ENCODE measurements at places on chromosomes 5 and 9.

DNA sequence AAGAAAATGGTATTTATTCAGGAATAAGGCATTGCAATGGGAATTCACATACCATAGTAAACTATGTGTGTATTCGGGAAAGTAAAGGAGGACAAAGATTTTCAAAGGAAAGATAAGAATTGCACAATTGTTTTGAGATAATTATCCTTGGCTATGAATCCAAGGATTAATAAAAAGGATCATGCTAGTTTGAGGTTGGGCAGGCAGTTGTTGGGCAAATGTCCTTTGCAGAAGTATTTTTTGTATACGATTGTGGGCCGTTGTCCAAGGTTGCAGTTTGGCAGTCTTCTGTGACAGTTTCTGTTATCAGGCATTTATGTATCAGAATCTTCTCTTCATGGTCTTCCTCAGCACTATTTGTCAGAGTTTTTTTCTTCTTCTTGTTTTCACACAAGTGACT lies 10.6 kb upstream of the UBAP2 start:
- H3K4me1 ChIP-seq = no peaks in the 10 kb centered on the region
- H3K27ac ChIP-seq = no peak overlapping the region
- H3K4me3 ChIP-seq = no peak overlapping the region
- H3K36me3 ChIP-seq = no peaks in the 10 kb centered on the region
- H3K27me3 ChIP-seq = no peaks in the 10 kb centered on the region
- DNase-seq = no peak

DNA sequence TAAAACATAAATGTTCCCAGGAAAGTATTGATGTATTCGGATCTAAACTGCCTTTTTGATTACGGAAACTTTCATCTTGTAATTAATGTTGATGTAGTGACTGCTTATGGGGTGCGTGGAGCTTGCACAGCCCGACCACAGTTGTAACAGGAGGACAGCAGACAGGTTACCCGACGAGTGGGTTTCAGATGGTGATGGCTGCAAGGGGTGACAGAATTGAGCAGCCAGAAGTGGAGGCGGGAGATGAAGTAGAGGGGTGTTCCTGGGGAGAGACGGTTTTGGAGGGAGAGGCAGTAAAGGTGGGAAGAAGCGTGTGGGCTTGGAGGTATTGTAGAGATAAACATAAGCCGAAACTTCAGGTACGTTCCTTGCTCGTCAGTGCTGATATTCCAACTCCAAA lies 5.8 kb downstream of the CEP72 start:
- DNase-seq = no peak
- H3K27me3 ChIP-seq = no peaks in the 10 kb centered on the region
- no peak overlapping the region for H3K4me3 ChIP-seq
- peaks cover 7% of the 10 kb centered on the region for H3K36me3 ChIP-seq

DNA sequence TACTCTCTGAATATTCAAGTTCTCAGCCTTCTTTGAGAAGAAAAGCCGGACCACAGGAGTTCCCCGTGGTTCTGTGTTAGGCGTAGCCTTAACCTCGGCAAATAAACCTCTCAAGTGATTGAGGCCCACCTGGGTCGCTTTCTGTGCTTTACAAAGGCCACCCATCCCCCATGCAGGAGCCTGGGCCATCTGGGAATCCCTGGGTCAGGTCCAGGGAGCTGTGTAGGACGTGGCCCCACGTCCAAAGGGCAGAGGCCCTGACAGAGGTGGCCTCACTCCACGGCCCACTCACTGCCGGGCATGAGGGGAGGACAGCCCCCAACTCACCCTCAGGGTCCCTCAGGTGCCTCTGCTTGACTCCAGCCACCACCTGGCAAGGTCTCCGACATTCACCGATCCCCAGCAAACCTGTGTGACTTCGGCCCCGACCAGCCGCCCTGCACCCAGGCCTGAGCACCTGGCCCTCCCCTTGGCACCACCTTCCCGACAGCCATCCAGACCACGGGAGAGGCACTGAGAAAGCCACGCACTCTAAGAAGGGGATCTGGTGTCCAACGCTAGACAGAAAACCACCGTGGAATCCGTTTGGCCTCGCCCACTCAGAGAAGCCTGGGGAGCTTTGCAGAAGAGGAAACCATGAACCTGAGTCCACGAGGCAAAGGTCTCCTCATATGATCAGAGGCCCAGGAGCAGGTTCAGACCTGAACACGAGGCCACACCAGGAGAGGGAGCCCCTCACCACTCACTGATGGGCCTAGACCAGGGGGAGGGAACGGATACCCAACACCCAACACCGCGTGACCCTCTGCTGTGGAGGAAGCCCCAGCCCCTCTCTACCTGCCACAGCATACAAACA lies 4.5 kb downstream of the SLC12A7 start:
- peak overlapping the region; percentile 75 for H3K4me3 ChIP-seq
- no peak for DNase-seq
- H3K27ac ChIP-seq = peak overlapping the region; percentile 96
- H3K27me3 ChIP-seq = no peaks in the 10 kb centered on the region
- peaks cover 4% of the 10 kb centered on the region for H3K36me3 ChIP-seq
- H3K4me1 ChIP-seq = peaks cover 53% of the 10 kb centered on the region

- peaks cover 29% of the 10 kb centered on the region for H3K4me1 ChIP-seq
- H3K36me3 ChIP-seq = peaks cover 6% of the 10 kb centered on the region
- peak overlapping the region; percentile 97 for H3K4me3 ChIP-seq
- no peak for DNase-seq
These were observed 551 bp upstream of the CAAP1 start for GRCh38 chr9:26893030-26893676.

DNA sequence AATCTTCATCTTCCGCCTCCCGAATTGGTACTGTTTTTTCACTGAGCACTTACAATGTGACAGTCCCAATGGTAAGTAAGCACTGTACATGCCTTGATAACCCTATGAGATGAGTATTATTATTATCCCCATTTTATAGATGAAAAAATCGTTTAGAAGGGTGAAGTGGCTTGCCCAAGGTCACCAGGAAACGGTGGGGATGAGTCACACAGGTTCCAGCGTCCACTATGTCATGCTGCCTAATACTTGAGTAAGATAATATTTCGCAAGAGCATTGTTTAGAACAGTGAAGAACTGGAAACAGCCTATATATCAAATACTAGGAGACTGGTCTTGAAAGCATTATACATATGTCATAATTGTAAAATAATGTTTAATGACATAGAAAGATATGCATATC lies 12.9 kb downstream of the HAND1 start:
- peaks cover 20% of the 10 kb centered on the region for H3K27me3 ChIP-seq
- peaks cover 2% of the 10 kb centered on the region for H3K4me1 ChIP-seq
- no peak overlapping the region for H3K27ac ChIP-seq
- no peaks in the 10 kb centered on the region for H3K36me3 ChIP-seq
- no peak overlapping the region for H3K4me3 ChIP-seq
- DNase-seq = no peak

DNA sequence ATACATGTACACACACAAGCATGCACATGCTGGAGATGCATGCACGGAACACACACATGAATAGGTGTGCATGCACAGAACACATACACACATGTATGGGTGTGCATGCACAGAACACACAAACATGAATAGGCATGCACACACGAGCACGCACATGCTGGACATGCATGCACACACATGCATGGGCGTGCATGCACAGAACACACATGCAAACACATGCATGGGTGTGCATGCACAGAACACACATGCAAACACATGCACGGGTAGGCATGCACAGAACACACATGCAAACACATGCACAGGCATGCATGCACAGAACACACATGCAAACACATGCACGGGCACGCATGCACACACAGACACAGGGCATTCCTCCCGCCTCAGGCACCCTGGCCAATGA lies 382.3 kb downstream of the IRX2 start:
- no peak for DNase-seq
- H3K4me3 ChIP-seq = no peak overlapping the region
- H3K27me3 ChIP-seq = no peaks in the 10 kb centered on the region
- no peak overlapping the region for H3K27ac ChIP-seq
- no peaks in the 10 kb centered on the region for H3K4me1 ChIP-seq

DNA sequence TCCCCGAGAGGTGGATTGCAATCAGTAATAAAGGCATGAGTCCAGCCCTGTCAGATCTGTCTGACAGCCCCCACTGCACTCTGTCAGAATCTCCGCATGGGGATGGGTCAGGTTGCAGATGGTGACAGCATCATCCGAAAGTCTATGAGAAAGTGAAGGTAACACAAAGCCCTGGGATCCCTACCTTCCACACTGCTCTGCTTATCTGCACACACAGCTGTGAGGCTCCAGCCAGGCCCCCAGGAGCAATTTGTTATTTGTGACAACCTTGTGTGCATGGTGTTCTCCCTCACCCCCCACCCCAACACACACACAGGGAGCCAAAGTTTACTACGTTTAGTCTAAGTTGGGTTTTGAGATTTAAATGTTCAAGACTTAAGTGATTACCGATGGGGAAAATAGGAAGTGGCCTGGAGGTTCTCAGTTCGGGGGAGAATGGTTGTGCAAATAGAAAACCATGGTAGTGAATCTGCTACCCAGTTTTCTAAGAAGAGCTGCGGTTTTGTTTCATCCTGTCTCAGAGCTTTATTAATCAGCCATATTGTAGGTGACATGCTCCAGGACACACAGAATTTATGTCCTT lies 92.7 kb downstream of the SV2C start:
- H3K4me1 ChIP-seq = peaks cover 21% of the 10 kb centered on the region
- H3K36me3 ChIP-seq = no peaks in the 10 kb centered on the region
- H3K27ac ChIP-seq = peak overlapping the region; percentile 78
- no peak for DNase-seq
- H3K27me3 ChIP-seq = no peaks in the 10 kb centered on the region

DNA sequence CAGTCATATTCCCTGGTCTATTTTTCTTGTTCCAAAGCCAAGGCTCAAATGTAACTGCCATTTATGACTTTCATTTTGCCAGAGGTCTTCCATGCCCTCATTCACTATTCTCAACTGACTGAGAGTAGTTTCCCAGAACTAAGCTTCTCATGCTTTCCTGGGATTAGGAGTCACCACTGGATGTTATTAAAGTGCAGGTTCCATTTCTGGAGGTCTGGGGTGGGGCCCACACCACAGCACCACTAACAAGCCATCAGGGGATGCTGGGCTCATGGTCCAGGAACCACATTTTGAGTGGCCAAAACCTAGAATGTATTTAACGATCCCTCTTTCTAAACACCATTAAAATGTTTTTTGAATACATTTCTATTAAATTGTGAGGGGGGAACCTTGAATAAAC lies 677.6 kb downstream of the SEMA5A start:
- no peak for DNase-seq
- no peak overlapping the region for H3K27ac ChIP-seq
- no peaks in the 10 kb centered on the region for H3K36me3 ChIP-seq
- H3K4me3 ChIP-seq = no peak overlapping the region
- no peaks in the 10 kb centered on the region for H3K27me3 ChIP-seq

GRCh38 chr9:79384501-79384900 lies 187.3 kb upstream of the TLE4 start:
- H3K27me3 ChIP-seq = peaks cover 5% of the 10 kb centered on the region
- no peak for DNase-seq
- no peak overlapping the region for H3K4me3 ChIP-seq
- H3K27ac ChIP-seq = no peak overlapping the region
- H3K36me3 ChIP-seq = no peaks in the 10 kb centered on the region
- no peaks in the 10 kb centered on the region for H3K4me1 ChIP-seq

GRCh38 chr5:145585-146323 lies 45.5 kb upstream of the LRRC14B start:
- H3K36me3 ChIP-seq = peaks cover 7% of the 10 kb centered on the region
- DNase-seq = no peak
- no peak overlapping the region for H3K4me3 ChIP-seq
- peaks cover 19% of the 10 kb centered on the region for H3K27me3 ChIP-seq

DNA sequence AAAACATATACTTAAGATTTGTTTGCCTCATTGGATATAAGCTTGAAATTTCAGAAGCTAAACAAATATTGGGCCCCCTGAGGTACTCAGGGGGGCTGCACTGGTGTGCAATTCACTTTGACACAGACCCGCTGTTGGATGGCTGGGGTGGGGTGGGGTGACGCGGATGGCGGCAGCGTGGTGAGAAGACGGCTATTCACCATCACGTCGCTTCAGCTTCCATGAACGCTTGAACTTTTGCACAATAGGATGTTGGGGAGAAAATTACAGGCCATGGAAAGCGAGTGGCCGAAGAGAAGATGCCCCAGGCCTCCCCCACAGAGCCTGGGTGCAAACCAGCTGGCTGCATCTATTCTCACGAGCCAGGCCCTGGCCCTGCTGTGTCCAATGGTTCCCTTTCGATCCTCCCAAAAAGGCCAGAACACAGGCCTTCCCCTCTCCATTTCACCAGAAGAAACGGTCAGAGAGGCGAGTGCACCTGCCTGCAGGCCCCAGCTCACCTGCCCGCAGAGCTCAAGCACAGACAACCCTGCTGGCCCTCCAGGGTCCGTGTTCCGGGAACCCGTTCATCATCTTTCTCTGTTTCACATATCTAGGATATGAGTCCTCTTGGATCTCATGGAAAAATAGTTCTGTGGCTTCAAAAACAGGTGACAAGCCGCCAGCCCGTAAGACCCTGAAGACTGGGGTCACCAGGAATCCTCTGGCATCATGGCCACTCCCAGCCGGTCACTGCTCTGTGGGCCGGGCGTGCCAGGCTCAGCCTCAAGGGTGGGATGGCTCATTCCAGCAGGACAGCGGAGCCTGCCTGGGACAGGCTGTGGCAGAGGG lies 46.8 kb upstream of the SARDH start:
- no peak overlapping the region for H3K27ac ChIP-seq
- no peak for DNase-seq
- H3K4me1 ChIP-seq = peaks cover 3% of the 10 kb centered on the region
- H3K36me3 ChIP-seq = no peaks in the 10 kb centered on the region
- no peaks in the 10 kb centered on the region for H3K27me3 ChIP-seq

- no peak overlapping the region for H3K4me3 ChIP-seq
- H3K27me3 ChIP-seq = no peaks in the 10 kb centered on the region
- no peak for DNase-seq
- no peaks in the 10 kb centered on the region for H3K36me3 ChIP-seq
- no peak overlapping the region for H3K27ac ChIP-seq
- H3K4me1 ChIP-seq = peaks cover 3% of the 10 kb centered on the region
These were observed 43.3 kb upstream of the BARHL1 start for GRCh38 chr9:132539096-132539495.

DNA sequence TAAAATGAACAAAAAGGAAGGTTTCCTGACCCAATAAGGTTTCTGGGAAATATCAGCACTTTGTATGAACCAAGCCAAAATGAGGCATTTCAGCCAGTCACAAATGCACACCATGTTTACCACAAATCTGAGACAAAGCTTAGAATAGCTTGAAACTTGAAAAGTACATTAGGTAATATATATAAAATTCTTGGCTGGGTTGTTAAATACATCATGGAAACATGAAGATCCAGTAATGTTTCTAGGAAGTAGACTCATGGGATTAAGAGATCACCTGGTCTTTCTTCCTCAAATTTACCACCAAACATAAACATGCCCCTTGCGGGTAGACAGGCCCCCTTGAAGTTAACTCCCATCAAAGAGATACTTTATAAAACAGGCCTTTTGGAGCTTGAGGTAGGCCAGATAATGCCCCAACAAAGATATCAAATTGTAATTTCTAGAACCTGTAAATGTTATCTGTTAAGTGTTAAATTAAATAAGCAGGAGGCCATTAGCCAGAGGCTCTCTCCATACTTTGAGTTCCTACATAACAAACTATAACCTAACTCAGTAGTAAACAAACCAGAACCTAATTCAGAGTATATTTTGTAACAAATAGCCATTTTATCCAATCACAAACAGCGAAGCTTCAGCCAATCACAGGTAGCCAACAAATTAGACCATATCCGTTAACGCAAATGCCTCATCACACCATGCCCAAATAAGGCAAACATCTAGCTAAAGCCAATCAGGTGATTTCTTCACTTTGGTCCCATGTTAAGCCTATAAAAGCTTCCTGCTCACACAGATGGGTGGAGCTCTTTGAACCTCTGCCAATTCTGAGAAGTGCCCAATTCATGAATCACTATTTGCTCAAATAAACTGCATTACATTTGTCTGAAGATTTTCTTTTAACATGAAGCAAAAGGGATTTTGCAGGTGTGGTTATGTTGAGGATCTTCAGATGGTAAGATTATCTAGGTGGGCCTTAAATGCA lies 127.9 kb upstream of the TARS1 start:
- no peak for DNase-seq
- no peaks in the 10 kb centered on the region for H3K36me3 ChIP-seq
- no peaks in the 10 kb centered on the region for H3K27me3 ChIP-seq
- H3K27ac ChIP-seq = no peak overlapping the region
- no peaks in the 10 kb centered on the region for H3K4me1 ChIP-seq

Data from T-helper 17 cell (primary cell).